ENCODE measurements at places on chromosomes 7 and 10. TPM values are rescaled to one million over a fixed set of nuclear protein-coding genes. Genes with fewer than 3 reads are reported as not detected.

- H3K27ac ChIP-seq = no peak overlapping the region
- H3K27me3 ChIP-seq = peaks cover 10% of the 10 kb centered on the region
- DNase-seq = peak; percentile 11
- H3K36me3 ChIP-seq = no peaks in the 10 kb centered on the region
These were observed 389.0 kb upstream of the PODXL start for GRCh38 chr7:131945313-131945911.

GRCh38 chr10:92405419-92405924, 114.5 kb downstream of the MARCHF5 start:
- peaks cover under 1% of the 10 kb centered on the region for H3K4me1 ChIP-seq
- no peaks in the 10 kb centered on the region for H3K36me3 ChIP-seq
- no peak overlapping the region for H3K27ac ChIP-seq
- DNase-seq = no peak

GRCh38 chr10:77463499-77463898, 174.1 kb downstream of the KCNMA1 start:
- H3K4me3 ChIP-seq = no peak overlapping the region
- H3K27me3 ChIP-seq = no peaks in the 10 kb centered on the region
- DNase-seq = no peak
- no peaks in the 10 kb centered on the region for H3K4me1 ChIP-seq
- no peaks in the 10 kb centered on the region for H3K36me3 ChIP-seq

DNA sequence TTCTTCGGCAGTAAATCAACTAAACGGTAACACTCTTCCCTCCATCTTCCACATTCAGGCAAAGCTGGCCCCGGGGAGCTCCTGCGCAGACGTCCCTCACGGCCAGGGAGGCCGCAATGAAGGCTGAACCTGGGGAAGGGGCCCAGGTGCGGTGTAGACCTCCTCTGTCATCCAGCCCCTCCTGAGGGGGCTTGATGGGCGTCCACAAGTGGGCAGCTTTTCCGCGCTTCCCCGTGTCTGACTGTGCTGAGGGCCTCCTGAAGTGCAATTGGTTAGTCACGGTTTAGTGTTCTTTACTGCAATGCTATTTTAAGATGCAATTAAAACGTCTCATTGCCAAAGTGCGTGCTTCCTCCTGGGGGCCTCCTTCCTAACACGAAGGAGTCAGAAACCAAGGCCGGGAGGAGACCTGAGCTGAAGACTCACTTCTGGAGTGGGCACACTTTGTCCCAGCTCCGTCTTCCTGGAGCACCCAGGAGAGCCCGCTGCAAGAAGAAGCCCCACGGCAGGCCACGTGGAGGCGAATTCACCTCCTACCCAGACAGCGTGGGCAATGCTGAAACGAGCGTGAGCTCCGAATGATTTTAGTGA, 173.3 kb downstream of the ELFN1 start:
- no peak for DNase-seq
- no peaks in the 10 kb centered on the region for H3K4me1 ChIP-seq
- no peak overlapping the region for H3K27ac ChIP-seq
- no peaks in the 10 kb centered on the region for H3K27me3 ChIP-seq
- no peak overlapping the region for H3K4me3 ChIP-seq
- H3K36me3 ChIP-seq = peaks cover 2% of the 10 kb centered on the region

DNA sequence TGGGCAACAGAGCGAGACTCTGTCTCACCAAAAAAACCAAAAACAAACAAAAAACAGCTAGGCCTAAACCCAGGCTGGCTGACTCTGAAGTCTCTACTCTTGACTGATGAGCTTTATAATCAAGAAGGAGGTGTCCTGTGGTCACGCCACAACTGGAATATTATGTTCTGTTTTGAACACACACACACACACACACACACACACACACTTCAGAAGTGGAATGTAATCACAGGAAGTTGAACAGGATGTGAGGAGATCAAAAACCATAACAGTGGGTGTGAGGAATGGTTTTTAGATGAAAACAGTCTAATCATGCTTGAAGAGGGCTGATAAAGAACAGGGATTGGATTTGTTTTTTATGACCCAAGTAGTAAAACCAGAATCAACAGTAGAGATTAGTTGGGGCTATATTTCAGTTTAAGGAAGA, 51.1 kb upstream of the IL6 start:
- peaks cover 2% of the 10 kb centered on the region for H3K27me3 ChIP-seq
- peaks cover 84% of the 10 kb centered on the region for H3K4me1 ChIP-seq
- peak overlapping the region; percentile 54 for H3K27ac ChIP-seq
- peaks cover 10% of the 10 kb centered on the region for H3K36me3 ChIP-seq

DNA sequence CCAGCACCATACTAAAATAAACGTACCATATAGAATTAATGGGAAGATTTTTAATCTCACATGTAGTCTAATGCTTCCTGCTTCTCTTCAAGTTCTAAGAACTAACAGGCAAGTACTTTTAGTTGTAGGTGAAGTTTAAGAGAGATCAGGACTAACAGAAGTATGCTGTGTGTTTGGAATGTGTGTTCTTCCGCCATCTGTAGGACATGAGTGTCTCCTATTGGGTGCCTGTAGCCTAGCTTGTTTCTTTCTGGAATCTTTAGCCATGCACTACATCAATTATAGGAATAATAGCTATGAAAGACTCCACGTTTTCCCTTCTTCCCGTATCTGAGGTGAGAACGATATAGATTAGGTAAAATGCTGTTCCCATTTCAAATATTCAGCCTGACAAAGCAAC, 140.2 kb upstream of the AHR start:
- peaks cover 62% of the 10 kb centered on the region for H3K4me1 ChIP-seq
- DNase-seq = no peak
- H3K27me3 ChIP-seq = no peaks in the 10 kb centered on the region
- peaks cover 29% of the 10 kb centered on the region for H3K36me3 ChIP-seq
- no peak overlapping the region for H3K27ac ChIP-seq

DNA sequence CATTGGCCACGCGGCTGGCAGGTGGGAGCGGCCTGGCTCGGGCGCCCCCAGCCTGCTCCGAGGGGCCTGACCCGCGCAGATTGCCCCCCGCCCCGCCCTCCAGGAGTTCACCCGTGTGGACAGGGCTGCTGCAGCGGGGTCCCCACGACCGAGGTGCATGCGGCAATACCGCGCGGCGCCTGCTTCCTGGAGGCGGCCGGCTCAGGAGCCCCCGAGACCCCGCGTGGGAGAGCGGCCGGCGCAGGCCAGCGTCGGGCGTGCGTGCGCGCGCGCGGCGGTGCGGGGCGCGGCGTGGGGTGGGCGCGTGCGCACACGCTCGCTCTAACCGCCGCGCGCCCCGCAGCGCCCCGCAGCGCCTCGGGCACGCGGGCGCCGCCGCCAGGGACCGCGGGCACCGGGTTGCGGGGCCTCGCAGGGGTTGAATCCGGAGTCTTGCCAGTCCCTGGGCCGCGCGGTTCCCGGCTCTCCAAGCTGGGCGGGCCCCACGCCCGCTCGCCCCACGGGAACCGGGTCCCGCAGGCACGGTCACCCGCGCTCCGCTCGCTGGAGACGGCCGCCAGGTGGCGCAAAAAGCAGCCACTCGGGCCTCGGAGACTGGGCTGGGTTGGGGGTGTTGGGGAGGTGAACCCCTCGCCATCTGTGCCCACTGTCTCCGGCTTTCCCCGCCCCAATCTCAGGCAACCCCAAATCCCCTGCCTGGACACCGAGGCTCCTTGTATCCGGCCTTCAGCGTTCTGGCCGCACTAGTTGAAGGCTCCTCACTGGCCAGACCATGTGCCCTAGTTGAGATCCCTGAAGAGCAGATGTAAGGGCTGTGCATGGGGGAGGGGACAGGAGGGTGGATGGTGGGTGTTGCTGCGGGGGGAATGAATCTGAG, 1.3 kb upstream of the ACHE start:
- H3K4me1 ChIP-seq = peaks cover 5% of the 10 kb centered on the region
- DNase-seq = no peak
- no peaks in the 10 kb centered on the region for H3K36me3 ChIP-seq

Gene PTF1A
- total RNA-seq = not detected

- no peak overlapping the region for H3K4me3 ChIP-seq
- no peaks in the 10 kb centered on the region for H3K4me1 ChIP-seq
- H3K36me3 ChIP-seq = no peaks in the 10 kb centered on the region
- no peak for DNase-seq
These were observed 569.5 kb upstream of the LRRN3 start for GRCh38 chr7:110521357-110521911.

DNA sequence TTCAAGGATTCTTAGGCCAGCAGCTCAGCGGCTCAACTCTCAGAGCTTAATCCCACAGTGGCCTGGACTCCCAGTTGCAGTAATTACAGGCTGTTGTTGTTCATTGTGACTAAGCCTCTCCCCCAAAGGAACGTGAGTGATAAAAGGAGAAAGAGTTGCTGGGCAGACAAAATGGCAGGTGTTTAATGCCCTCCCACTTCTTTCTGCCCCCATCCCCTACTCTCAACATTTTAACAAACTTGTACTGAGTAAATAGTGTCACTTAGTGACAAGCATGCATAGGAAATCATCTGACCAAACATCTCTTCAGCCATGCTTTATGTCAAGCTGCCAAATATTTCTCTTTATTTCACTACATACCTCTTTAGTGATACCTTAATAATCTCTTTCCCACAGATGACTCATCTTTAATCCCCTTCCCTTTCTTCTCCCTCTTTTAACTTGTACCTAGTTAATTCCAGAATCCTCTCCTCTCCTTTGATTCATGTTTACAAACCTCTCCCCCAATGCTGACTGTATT, 12.4 kb upstream of the MTERF1 start:
- H3K4me3 ChIP-seq = no peak overlapping the region
- no peak overlapping the region for H3K27ac ChIP-seq
- no peak for DNase-seq
- no peaks in the 10 kb centered on the region for H3K36me3 ChIP-seq
- H3K27me3 ChIP-seq = peaks cover 15% of the 10 kb centered on the region
- H3K4me1 ChIP-seq = no peaks in the 10 kb centered on the region

DNA sequence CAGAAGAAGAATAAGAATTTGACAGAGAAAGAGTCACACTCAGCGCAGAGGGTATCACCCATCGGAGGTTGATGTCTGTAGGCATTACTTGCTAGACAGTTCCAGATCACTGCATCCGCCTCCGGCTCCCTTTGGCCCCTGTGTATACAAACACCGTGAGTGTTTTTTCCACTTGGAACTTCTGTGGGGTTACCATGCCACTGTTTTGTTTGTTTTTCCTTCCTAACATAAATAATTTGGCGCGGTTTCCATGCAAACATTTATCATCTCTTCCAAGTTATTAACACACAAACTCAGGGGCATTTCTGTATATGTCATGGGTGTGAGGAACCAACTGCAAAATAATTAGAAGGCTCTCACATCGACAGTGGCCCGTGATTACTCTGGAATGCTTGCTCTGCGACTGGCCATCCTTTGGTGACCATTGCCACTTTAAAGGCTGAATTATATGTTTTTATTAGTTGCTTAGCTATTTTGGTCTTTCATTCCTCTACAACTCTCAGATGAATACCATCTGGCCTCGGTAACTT, 612.2 kb upstream of the MKI67 start:
- H3K4me1 ChIP-seq = no peaks in the 10 kb centered on the region
- no peak overlapping the region for H3K4me3 ChIP-seq
- H3K36me3 ChIP-seq = no peaks in the 10 kb centered on the region
- no peaks in the 10 kb centered on the region for H3K27me3 ChIP-seq
- H3K27ac ChIP-seq = no peak overlapping the region

DNA sequence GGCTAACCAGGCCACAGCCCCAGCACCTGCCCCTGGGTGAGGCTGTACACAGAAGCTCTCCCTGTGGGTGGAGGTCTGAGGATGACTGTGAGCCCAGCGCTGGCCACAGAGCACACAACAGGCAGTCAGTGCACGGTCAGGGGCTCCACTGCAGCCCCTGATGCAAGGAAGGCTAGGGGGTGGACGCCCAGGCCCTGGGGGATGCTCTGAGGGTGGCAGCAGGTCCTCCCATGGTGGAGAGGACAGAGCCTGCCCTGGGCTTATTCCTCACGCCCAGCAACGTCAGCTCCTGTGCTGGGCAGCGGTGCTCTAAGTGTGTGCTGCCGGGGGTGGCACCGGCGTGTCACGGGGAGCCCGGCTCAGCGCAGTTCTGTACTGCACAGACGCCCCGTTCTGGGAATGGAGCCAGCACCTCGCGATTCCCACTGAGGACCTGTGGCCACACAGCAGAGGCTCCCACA, 223.2 kb downstream of the MAD1L1 start:
- H3K4me1 ChIP-seq = no peaks in the 10 kb centered on the region
- no peaks in the 10 kb centered on the region for H3K36me3 ChIP-seq
- H3K27me3 ChIP-seq = no peaks in the 10 kb centered on the region
- no peak for DNase-seq
- no peak overlapping the region for H3K27ac ChIP-seq
- no peak overlapping the region for H3K4me3 ChIP-seq

GRCh38 chr7:129213828-129214227, 11.0 kb upstream of the AHCYL2 start:
- peaks cover 12% of the 10 kb centered on the region for H3K27me3 ChIP-seq
- no peaks in the 10 kb centered on the region for H3K4me1 ChIP-seq
- H3K27ac ChIP-seq = no peak overlapping the region
- DNase-seq = no peak

- H3K27me3 ChIP-seq = no peaks in the 10 kb centered on the region
- no peaks in the 10 kb centered on the region for H3K36me3 ChIP-seq
- peaks cover 69% of the 10 kb centered on the region for H3K4me1 ChIP-seq
- H3K4me3 ChIP-seq = no peak overlapping the region
- no peak for DNase-seq
These were observed 98.3 kb upstream of the DDC start for GRCh38 chr7:50663396-50664102.

Gene TRIL
- not detected for total RNA-seq

- no peak for DNase-seq
- peaks cover 22% of the 10 kb centered on the region for H3K36me3 ChIP-seq
- H3K4me1 ChIP-seq = peaks cover 53% of the 10 kb centered on the region
- H3K27me3 ChIP-seq = no peaks in the 10 kb centered on the region
These were observed 3.5 kb downstream of the ESYT2 start for GRCh38 chr7:158825628-158826289.

GRCh38 chr7:156028521-156028920, 216.3 kb upstream of the SHH start:
- peaks cover 2% of the 10 kb centered on the region for H3K27me3 ChIP-seq
- no peaks in the 10 kb centered on the region for H3K36me3 ChIP-seq
- H3K27ac ChIP-seq = no peak overlapping the region
- DNase-seq = no peak

DNA sequence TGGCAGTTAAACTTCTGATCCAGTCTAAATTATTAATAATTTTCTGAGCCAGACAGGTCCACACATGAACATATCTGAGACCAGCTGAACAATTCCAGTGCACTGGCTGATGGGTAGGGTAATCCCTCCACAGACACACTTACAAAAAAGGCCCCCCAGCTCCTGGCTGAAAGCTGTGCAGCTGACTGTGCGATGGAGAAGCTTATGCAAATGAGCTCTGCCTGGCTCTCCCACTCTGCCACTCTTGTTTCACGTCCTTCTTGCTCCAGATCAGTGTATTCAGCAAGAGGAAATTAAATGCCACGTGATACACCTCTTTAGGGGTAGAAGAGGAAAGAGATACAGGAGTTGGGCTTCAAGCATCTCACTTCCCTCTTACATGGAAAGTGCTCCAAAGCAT, 76.4 kb upstream of the FEZF1 start:
- no peaks in the 10 kb centered on the region for H3K36me3 ChIP-seq
- DNase-seq = no peak
- no peaks in the 10 kb centered on the region for H3K27me3 ChIP-seq
- no peaks in the 10 kb centered on the region for H3K4me1 ChIP-seq
- no peak overlapping the region for H3K4me3 ChIP-seq
- H3K27ac ChIP-seq = no peak overlapping the region

GRCh38 chr7:83053965-83054364, 108.7 kb downstream of the PCLO start:
- no peaks in the 10 kb centered on the region for H3K36me3 ChIP-seq
- H3K4me3 ChIP-seq = no peak overlapping the region
- no peaks in the 10 kb centered on the region for H3K4me1 ChIP-seq
- no peak for DNase-seq
- no peaks in the 10 kb centered on the region for H3K27me3 ChIP-seq

All from activated T-helper 2 cell treated with anti-CD3 and anti-CD28 coated beads, Interferon-gamma antibody, Interleukin-2, Interleukin-4, amounts not matched to agents 10 μg/mL and 5 μg/mL and 100 μg/mL, durations not matched to agents 14 hours and 24 hours and 36 hours (primary cell).